ENCODE measurements at places on chromosomes 1 and 21. TPM values are rescaled to one million over a fixed set of nuclear protein-coding genes. Genes with fewer than 3 reads are reported as not detected.

Gene BNIPL
- 0.13 TPM for total RNA-seq

Gene AK5
- total RNA-seq, result 8.2 TPM

Gene NPR1
- 3.7 TPM for total RNA-seq

Gene LRRC8D
- 41.9 TPM for total RNA-seq

Gene FAM72D
- total RNA-seq, result 3.9 TPM

Gene OLIG1
- total RNA-seq, result not detected

Gene NR1I3
- not detected for total RNA-seq

Gene FTCD
- total RNA-seq, result not detected

Gene BTBD19
- 14.3 TPM for total RNA-seq

Gene RAVER2
- total RNA-seq, result 26.6 TPM

Gene APOBEC4
- not detected for total RNA-seq

Gene SIKE1
- 51.9 TPM for total RNA-seq

Gene DCST1
- total RNA-seq, result not detected

Gene TRIM63
- total RNA-seq, result not detected

Gene FAM72A
- total RNA-seq, result 5.3 TPM

Gene ZNF670
- total RNA-seq, result 6.4 TPM

Gene INSRR
- not detected for total RNA-seq

Gene WNT3A
- not detected for total RNA-seq

Gene RAP1GAP
- total RNA-seq, result 0.07 TPM

Gene PLOD1
- total RNA-seq, result 260 TPM

Gene PODN
- total RNA-seq, result 0.29 TPM

Gene INAVA
- not detected for total RNA-seq

Gene CD53
- total RNA-seq, result not detected

Gene C1orf226
- 3.7 TPM for total RNA-seq

Gene MX2
- 0.13 TPM for total RNA-seq

Gene FMO1
- total RNA-seq, result not detected

Gene OR6K3
- total RNA-seq, result not detected

Gene C1orf56
- total RNA-seq, result 2.9 TPM

Gene PADI3
- total RNA-seq, result not detected

Gene IGSF21
- total RNA-seq, result not detected

Gene OR14K1
- not detected for total RNA-seq

Gene OR2L13
- total RNA-seq, result not detected

Gene LCE1C
- total RNA-seq, result not detected

Gene HES4
- total RNA-seq, result 9.9 TPM

Gene ERICH3
- not detected for total RNA-seq

Gene FAM110D
- total RNA-seq, result 0.66 TPM

Gene AADACL4
- total RNA-seq, result not detected

All from thoracic aorta endothelial cell (primary cell).